ENCODE measurements at places on chromosomes 5 and 9.
A peak's percentile ranks its signal among the peaks of the same experiment; 100 is the strongest.

GRCh38 chr9:19270421-19270949, 40.0 kb downstream of the DENND4C start:
- DNase-seq: no peak

- DNase-seq: no peak
Observed at GRCh38 chr5:127705120-127705892, 2.1 kb downstream of the CCDC192 start.

DNA sequence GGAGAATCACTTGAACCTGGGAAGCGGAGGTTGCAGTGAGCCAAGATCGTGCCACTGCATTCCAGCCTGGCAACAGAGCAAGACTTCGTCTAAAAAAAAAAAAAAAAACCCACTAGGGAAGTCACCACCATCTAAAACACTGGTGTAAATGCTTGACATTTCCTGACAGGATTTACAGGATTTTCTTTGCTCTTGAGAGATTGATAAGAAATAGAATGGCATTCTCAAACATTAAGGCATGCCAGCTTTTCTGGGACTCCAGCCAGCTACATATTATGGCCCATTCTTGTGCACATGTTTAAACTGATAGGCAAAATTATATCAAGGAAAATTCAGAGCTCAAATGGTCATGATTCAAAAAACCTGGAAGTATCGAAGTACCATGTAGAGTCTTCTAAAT, 28.7 kb downstream of the GTF3C4 start:
- DNase-seq: no peak

GRCh38 chr9:128122809-128123175, 4.7 kb downstream of the PTGES2 start:
- no peak for DNase-seq

DNA sequence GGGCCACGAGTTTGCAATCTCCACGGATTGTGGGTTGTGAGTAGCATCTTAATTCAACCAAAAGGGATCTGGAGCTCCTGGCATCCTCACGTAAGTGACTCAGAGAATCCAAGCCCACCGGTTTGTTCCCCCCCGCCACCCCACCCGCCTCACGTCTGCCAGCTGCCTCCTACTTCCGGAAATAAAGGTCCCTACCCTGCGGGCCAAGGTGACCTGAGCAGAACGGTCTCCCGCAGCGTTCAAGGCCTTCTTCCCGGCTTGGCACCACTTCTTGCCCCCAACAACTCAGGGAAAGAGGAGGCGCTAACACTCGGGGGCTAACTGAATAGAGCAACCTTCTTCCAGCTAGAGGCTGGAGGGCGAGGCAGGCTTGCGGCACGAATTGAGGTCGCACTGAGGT, 8.8 kb upstream of the GPRIN1 start:
- DNase-seq: no peak

DNA sequence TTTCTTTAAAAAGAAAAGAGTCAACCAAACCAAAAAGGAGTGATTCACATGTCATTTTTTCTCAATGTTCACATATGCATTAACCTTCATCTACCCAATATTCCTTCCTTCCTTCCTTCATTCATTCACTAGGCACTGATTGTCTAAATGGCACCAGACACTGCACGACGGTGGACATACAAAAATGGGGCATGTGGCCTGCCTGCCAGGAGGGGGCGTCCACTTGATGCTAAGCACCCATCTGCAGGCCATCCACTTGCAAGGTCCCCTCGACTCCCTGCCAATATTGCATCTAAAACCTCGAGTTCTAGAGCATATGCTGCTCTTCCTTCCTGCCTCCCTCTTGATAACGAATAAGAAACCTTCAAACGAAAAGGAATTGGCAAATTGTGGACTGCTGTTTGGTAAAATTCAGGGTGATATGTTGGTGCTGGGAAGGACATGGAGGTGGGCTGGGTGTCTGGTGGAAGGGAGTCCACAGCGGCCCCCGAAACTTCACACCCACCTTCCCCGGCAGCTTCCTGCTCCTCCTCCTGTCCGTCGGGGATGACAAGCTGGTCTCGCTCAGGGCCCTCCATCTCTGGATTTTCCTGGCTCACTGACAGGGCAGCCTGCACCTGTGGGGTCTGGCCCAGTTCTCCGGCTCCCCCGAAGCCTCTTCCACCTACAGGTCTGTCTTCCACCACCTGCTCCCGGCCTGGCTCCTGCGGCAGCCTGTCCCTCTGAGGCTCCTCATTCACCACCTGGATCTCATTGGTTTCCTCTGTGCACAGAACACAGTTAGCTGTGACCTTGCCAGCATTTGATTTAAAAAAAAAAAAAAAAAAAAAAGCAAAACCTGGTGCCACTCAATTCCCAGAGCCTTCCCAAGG, 64.3 kb downstream of the GOLM1 start:
- no peak for DNase-seq

DNA sequence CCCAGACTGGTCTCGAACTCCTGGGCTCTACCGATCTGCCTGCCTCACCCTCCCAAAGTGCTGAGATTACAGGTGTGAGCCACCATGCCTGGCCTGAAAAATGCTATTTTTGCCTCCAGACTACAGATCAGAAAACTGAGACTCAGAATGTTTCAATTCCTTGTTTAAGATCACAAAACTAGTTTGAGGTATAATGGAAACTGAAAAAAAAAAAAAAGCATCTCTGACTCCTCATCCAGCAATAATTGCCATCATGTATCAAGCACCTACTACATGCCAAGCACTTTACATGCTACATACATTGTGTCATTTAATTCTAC, 35.6 kb downstream of the PLAC8L1 start:
- no peak for DNase-seq

DNA sequence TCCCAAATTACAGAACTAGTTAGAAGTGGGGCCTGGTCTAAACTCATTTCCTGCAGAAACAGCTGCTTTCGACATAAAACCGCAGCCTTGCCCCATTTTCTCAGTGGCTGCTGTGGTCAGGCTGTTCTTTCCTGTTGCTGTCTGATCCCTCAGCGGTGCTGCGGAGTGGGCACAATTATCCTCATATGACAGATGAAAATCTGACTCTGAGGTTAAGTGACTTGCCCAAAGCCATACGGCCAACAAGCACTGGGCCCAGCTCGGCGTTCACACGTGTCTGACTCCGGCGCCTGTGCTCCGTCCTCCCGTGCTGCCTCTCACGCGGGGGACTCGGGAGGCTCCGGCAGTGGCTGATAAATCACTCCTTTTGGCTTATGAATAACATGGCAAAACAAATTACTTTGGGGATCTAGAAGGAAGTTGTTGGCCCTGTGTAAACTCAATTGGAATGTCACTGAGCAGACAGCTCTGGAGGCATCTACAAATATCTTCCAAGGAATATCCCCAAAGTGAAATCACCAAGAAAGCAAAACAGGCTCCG, 142.6 kb upstream of the LMX1B start:
- peak; percentile 88 for DNase-seq

- DNase-seq: no peak
Observed at GRCh38 chr9:92647671-92648473, 22.1 kb downstream of the IPPK start.

DNA sequence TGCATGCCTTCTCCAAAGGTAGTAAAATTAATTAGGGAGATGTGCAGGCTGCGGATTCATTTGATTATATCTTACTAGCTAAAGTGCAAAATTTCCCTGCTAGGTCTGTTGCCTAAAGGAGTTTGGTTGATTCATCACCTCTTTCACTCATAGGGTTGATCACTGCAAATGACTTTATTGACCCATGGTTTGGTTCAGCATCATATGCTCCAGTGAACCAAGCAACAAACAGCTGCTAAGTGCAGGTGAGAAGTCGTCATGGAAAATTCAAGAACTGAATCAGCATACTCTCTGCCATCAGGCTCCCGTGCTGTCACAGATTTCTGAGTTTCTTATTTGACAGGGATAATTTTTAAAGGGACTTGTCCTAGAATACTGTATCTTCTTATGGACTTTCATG, 571.8 kb upstream of the CDH18 start:
- no peak for DNase-seq

DNA sequence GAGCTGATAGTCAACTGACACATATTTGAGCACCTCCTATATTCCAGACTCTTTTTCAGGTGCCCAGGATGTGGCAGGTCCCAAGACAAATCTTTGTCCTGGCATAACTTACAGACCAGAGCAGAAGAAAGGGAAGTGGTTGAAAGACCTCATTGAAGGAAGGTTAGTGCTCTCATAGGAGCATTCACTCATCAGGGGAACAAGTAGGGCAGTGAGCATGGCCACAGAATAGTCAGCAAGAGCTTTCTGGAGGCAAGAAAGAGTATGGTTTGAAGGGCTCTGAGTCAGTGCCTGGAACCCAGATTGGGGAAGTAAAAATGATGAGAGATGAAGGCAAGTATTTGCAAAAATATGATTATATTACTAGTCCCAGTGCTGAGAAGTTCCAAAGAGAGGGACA, 25.0 kb upstream of the ERMP1 start:
- DNase-seq: no peak

DNA sequence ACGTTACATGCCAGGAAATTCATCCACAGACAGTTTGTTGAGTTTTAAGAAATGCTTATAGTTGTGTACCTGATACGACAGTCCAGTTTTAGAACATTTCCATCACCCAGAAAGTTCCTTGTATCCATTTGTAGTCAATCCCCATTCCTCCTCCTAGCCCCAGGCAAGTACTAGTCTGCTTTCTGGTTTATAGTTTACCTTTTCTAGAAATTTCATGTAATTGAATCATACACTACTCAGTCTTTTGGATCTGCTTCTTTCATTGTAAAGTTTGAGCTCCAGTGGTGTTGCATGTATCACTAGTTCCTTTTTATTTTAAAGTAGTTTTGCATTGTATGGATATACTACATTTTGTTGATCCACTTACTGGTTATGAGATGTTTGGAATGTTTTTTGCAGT, 291.2 kb downstream of the AOPEP start:
- no peak for DNase-seq

GRCh38 chr5:149054416-149054815, 8.4 kb downstream of the SH3TC2 start:
- DNase-seq: no peak

GRCh38 chr5:118696076-118696475, 292.3 kb downstream of the DTWD2 start:
- DNase-seq: no peak

DNA sequence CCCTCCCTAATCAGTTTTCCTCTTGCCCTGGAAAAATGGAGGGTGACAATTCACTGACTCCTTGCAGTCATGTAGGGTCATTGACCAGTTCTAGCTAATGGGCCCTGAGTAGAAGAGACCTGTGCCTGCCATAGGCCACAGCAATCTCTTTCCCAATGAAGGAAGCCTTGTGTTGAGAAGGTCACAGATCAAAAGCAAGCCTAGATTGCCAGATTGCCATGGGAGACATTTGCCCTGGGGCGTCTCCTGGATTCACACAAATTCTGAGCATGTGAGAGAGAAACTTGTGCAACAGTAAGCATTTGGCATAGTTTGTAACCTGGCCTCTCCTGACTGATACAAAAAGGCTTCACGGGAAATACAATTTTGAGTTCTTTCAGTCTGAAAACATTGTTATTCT, 148.0 kb downstream of the NUDT12 start:
- DNase-seq: no peak

GRCh38 chr5:10479154-10479721, 37.6 kb downstream of the ROPN1L start:
- DNase-seq: no peak

DNA sequence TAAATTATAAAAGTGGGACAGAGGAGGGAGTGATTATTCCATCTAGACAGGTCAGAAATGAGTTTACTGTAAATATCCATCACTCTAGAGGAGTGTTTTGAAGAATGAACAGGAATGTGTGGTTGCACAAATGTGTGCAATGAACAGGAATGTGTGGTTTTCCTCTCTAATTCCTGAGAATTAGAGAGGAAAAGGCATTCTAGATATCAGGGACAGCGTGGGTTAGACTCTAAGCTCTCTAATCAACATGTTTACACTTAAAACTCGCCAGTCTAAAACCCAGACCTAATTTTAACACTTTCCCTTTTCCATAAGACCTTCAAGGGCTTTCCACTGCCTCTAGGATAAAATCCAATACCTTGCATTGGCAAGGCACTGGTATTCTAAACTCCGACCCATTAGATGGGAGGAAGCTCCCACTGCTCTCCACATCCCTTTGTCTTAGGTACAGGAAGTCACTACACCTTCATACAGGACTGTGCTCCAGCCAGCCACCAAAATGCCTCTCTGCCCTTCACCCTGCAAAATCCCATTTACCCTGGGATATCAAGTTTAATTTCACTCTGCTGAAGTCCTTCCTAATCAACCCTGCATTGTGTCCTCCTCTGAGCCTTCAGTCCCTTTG, 67.9 kb downstream of the NFIB start:
- no peak for DNase-seq

DNA sequence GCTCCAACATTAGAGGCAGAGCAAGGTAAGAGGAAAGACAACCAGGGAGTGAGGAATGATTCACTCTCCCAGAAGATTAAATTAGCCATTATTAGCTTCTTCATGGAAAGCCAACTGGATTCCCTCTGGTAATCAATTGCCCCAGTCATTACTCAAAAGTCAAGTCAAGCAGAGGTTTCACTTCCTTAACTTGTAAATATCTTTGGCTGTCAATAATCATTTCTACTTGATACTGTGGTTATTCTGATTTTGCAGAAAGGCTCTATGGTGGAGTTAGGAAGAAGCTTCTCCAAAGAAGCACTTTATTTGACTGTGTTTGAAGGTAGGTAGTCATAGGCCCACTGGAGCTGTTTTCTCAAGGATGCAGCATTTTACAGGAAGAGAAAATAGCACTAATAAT, 78.0 kb downstream of the JAKMIP2 start:
- DNase-seq: no peak

DNA sequence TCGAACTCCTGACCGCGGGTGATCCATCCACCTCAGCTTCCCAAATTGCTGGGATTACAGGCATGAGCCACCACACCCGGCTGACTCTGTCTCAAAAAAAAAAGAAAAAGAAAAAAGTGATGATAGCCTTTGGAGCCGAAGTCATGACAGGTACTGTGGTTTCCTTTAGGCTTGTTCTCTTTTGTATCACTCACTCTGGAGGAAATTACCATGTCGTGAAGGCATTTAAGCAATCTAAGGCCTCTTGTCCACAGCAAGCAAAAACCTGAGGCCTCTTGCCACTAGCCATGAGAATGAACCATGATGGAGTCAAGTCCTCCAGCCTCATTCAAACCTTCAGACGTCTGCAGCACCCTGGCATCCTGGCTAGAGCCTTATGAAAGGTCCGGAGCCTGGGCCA, 286.1 kb downstream of the RAB3C start:
- DNase-seq: no peak
